Ascending aorta (tissue), 2 donors: ENCODE measurements at places on chromosomes 12 and 14.
A peak's percentile ranks its signal among the peaks of the same experiment; 100 is the strongest.

DNA sequence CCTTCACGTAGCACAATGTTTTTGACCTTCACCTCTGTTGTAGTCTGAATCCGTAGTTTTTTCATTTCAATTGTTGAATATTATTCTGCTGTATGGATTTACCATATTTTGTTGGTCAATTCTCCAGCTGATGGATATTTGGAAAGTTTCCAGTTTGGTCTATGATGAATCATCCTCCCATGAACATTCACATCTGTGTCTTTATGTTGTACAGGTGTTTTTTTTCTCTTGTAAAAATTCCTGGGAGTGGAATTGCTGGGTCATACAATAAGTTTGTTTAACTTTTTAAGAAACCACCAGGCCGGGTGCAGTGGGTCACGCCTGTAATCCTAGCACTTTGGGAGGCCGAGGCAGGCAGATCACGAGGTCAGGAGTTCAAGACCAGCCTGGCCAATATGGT is 36.7 kb upstream of the GNG2 start:
- DNase-seq = no peak

DNA sequence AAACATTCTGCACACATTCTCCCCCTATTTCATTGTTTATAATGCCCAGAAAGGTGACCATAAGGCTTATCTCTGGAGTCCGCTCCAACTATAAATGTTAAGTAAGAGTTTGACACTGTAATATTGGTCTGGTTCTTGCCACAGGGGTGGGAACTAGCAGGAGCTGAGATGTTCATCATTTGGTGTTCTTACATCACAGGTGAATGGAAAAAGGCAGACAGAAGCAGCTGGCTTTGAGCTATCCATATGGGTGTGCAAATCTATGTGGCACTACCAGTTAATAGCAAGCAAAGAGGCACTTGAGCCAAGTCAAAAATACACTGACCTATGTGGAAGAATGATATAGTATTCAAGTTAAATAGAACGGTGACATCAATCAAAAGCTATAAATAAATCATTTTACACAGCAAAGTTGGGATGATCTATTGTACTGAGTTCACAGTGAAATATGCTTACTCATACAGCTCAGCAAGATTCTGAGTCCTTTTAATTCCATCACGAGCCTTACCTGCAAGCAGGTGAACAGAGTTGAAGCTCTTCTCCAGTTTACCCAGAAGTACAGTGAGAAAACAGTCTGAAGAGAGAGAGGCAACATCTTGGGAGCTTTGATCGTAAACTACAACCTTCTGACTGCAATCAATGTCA is 43.2 kb downstream of the DUSP16 start:
- no peak for DNase-seq

DNA sequence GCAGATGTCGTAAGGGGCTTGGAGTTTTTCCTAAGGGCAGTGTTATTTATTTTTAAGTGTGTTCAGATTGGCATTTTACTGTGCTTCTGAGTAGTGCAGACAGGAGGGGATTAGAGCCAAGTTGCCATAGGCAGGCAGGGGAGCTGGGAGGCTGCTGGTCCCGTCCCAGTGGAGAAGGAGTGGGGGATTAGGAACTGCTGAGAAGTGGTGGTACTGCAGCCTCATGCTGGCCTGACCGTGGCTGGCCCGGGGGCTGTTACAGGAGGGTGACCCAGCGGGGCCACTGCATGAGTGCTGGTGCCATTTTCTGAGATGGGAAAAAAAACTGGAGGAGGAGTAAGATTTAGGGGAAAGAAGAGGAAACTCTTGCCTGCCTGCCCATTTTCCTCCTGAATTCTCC is 52.3 kb upstream of the DLK1 start:
- no peak for DNase-seq

DNA sequence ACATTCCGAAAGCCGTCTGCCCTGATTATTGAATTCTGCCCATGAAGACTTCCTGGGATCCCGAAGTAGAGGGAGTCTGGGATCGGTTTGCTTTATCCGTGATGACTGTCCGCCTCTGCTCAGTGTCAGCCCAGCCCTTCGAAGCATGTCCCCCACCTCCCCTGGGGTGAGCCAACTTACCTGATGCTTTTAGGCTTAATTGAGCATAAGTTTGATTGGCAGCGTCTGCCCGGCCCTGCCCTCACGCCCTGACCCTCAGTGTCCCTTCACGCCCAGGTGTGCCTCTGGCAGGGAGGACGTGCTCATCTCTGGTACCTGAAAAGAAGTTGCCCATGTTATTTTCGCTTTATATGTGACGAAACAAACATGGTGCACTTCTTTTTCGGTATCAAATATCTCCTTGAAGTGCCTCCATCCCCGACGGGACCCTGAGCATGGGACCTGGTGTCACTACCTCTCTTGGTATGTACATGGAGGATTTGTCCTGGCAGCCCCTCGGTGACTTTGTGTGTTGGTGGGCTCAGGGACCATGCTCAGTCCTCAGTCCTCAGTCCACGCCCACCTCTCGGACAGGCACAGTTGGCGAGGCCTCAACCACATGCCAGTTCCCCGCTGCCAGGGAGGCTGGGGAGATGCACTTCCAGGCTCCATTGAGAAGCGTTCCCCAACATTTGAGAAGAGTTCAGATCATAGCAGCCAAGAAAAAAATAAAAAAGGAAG is 130.1 kb upstream of the RTL1 start:
- DNase-seq = peak; percentile 39

DNA sequence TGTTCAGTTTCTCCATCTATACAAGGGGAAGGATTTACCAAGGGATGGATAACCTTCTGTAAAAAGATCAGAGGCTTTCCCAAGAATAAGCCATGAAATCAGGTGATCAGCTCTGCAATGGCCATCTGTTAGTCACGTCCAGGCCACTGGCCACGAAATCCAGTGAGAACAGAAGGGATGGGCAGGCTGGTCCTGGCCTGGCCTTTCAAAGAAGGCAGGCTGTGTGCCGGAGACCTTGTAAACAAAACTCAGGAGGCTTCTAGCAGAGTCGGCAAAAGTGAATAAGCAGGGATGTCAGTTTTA is 68.5 kb downstream of the RNF34 start:
- no peak for DNase-seq

DNA sequence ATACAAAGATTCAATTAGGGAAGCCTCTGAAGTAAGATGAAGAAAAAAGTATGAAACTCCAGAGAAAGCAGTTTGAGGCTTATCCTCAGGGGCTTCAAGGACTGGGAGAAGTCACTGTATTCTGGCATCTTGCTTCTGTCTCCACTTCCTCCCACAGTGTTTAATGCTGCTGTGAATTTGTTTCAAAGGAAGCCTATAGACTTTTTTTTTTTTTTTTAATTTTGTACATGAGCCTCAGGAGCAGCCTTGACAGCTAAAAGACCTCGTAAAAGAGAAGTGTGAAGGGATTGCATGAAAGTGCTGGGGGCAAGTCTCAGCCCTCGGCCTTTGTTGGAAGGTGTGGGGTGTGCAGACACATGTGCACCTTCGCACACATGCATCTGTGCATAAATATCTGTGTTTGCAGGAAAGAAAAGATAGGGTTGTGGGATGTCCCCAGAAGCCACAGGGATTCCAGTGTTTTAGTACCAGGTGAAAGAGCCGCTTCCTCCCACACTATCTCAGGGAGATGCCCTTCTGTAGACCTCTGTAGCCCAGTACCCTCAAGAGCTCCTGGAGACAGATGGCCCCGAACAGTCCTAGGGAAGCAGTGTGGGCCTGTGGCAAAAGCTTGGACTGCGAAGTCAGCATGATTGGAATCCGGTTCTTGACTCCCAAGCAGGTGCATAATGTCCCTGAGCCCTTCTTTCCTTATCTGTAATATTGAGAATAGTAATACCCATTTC is 193.5 kb upstream of the BCL2L14 start:
- no peak for DNase-seq

- DNase-seq = no peak
Observed at GRCh38 chr14:81147140-81147897, 73.4 kb downstream of the GTF2A1 start.

GRCh38 chr12:44078273-44078672 is 242.4 kb downstream of the TMEM117 start:
- DNase-seq = no peak

DNA sequence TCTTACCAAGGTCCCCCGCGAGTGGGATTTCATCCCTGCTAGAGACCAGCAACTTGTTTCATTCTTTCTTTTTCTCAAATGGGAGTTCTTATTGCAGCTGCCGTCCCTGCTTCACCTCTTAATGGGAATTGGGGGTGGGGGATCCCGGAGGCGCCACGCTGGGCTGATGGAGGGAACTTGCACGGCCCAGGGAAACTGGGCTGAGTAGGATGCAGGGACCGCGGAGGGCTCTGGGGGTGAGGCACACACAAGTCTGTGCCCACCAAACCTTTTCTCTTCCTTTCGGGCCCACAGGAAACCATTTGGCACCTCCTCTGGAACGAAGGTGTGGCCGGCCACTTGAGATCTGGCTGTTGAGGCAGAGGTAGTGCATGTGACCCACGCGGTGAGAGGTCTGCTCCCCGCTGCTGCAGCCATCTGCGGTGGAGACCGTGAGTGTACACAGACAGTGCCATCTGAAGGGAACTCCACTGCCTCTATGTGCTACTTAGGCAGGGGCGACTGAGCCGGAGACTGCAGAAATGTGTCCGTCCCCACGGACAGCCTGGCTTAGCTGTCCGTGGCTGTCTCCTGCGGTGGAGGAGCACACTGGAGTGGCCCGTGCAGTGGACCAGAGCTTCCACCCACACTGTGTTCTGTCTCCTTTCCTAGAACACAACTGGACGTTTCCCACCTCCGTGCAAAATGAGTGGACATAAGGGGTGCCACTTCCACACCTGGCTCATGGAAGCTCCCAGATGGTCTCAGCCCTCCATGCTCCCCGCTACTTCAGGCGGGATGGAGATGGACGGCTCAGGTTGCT is 42.1 kb upstream of the TESC start:
- DNase-seq = no peak

- DNase-seq = no peak
Observed at GRCh38 chr12:121576851-121577391, 3.9 kb downstream of the KDM2B start.

DNA sequence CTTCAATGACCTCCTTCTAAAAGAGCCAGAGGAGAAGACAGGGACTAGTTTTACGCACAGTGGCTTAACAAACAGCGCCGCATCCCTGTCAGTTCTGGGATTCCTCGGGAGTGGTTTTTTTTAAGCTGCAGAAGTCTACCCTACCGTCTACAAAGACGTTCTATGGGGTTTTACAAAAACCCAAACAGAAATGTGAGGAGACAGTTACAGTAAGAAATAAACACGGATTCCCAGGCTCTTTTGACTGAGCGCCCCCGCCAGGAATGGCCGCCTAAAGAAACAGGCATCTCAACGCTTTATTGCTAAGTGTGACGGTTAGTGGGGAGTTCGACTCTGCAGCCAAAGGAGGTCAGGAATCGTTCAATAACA is 484 bp downstream of the ALKBH1 start:
- DNase-seq = no peak

- DNase-seq = no peak
Observed at GRCh38 chr12:117100851-117101673, 1.8 kb upstream of the TESC start.

GRCh38 chr12:3641428-3642018 is 111.4 kb downstream of the CRACR2A start:
- DNase-seq = no peak

DNA sequence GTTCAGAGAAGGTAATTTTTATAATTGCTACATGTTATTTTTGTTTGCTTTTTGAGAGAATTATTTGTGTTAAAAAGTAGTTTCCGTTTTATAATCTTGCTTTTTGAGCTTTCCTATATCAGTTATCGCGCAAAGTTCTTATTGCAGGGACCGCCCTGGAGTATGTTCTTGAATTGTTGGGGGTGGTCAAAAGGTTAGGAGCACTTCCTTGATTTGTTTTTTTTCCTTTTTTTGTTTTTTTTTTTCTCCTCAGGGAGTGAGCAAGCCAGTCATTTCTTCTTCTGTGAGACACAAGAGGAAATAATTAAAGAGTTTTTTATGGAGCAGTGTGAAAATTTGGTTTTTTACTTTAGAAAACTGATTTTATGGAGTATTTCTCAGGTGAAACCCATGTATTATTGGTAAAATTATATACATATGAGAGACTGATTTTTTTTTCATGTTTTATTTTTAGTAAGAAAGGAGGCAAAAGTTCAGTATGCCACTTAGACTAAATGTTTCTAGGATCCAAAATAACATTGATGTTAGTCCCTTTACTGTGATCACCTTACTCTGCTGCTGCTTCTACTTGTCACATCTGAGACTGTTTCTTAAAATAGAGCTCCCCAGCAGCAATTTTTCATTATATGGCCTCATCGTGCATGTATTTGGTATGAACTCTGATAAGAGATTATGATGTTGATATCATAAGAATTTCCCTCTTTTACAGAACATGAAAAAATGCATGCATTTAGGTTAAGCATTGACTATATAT is 26.6 kb downstream of the PLEKHA5 start:
- DNase-seq = no peak

DNA sequence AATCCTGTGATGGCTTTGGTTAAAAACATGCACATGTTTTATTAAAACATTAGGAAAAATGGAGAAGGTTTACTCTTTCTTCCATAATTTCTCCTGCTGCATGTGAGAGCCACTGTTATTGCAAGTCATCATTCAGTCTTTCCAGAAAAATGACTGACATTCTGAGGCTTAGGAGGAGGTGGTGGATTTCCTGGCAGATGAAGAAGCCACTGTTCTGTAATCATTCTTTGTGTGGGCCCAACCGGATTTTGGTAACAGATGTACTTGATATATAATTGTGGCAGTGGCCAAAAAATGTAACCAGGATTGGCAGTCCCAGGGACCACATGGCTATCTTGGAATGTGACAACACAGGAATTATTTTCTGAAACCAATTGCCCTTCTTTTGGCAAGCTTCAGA is 120.2 kb downstream of the DAAM1 start:
- DNase-seq = no peak

DNA sequence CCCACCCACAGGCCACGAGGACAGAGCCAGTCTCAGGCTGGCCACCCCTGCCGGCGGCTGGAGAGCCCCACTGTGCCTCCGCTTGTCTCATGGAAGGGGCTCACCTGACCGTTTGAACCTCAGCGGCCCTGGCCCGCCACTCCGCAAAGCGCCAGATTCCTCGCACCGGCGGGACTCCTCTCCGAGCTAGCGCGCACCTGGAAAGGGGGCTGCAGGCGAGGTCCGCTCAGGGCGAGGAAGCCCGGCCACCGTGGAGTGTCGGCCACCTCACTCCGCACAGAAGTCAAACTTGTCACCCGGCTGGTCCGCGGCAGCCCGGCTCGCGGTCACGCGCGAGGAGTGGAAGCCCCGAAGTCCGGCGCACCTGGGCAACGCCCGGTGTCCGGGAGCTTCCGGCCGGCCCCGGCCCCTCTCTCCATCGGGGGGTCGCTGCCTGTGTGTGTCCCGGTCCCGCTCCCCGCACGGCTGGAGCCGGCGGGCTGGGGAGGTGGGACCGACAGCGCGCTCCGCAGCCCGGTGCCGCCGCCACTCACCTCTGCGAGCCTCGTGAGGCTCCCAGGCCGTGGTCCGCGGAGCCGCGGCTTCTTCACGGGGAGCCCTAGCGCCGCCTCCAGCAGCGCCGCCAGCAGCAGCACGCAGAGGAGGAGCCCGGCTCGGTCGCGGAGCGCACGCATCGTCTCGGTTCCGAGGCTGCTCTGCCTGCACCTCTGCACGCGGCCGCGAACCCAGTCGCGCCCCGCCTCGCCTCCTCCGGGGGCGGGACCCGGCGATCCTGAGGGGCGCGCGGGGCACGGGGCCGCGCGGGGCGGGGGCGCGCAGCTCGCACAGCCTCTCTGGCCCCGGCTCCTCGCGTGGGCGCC is at the start of gene ISM2:
ISM2 (minus strand) TSS at position 697 of the 860 bp plus-strand sequence; CDS start at position 674, 23 bp downstream.
- peak; percentile 66 for DNase-seq
